ENCODE measurements at places on chromosomes 3 and 15. TPM values are rescaled to one million over a fixed set of nuclear protein-coding genes. Genes with fewer than 3 reads are reported as not detected.
A peak's percentile ranks its signal among the peaks of the same experiment; 100 is the strongest.

GRCh38 chr3:127482216-127483004 is 108.1 kb downstream of the TPRA1 start:
- DNase-seq: no peak

TNIK gene
- 24.1 TPM for total RNA-seq

GRCh38 chr3:182962166-182962565 is 18.2 kb downstream of the DCUN1D1 start:
- DNase-seq: no peak

HCLS1 gene
- 1.6 TPM for total RNA-seq

TP53BP1 gene
- 54.1 TPM for total RNA-seq

DUOXA2 gene
- total RNA-seq: not detected

GRCh38 chr15:40258544-40258943 is 19.7 kb downstream of the PAK6 start:
- DNase-seq: no peak

GRCh38 chr3:52286777-52287110 is 884 bp upstream of the GLYCTK start:
- DNase-seq: no peak

RETNLB gene
- not detected for total RNA-seq

- DNase-seq: no peak
Observed at GRCh38 chr3:152060701-152061100, 187.3 kb downstream of the SUCNR1 start.

DNA sequence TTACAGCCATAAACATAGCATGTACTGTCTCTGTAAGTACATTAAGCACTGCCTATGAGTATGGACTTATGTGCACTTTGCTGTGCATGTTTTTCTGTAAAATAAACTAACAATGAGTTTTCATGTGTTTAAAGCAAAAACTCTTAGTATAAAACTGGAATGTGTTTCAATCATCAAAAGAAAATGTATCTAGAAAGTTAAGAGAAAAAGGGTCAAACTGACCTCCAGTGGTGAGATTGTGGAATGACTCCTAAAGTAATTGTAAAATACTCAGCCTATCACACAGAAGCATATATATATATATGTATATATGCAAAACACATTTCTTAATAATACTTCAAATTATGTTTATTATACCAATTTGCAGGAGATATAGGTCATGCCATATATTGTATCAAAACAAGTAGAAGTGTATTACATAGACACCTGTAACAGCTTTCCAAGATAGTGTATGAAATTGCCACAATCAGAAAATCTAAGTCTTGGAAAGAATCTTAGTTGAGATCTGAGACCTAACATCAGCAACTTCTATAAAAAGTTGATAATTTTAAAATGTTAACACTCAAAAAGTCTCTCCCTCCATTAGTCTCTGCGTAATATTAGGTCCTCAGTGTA is 199.6 kb downstream of the FMN1 start:
- peak; percentile 21 for DNase-seq

C15orf62 gene
- total RNA-seq: 0.10 TPM

DNA sequence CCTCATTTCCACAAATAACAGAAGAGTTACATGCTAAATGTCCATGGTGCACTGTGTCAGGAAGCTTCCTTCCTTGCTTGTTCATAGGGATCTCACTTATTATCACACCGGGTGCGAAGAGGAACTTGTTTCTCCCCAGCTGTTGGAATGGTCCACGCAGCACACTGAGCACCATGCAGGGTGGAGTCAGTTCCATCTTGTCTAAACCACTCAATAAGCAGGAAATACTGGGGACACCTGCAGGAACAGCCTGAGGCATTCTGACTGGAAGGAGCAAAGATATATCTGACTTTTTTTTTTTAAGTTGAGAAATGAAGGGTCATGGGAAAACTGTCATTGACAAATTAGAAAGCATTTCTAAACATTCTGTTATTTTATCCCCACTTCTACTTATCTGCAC is 70.0 kb upstream of the WDR72 start:
- no peak for DNase-seq

ZNF80 gene
- total RNA-seq: 0.12 TPM

DNA sequence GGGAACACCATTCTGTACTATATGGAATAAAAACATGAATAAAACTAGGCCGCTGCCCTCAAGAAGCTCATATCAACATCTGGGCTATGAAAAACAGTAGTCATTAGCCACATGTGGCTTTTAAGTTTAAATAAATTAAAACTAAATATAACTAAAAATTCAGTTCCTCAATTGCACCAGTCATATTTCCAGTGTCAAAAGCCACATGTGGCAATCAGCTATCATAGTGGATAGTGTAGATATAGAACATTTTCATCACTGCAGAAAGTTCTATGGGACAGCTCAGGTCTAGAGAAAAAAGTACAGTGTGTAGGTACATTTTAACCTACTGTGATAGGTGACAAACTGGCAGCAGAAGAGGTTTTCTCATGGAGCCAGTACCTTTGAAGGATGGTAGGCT is 261.4 kb downstream of the FOXP1 start:
- no peak for DNase-seq

DNA sequence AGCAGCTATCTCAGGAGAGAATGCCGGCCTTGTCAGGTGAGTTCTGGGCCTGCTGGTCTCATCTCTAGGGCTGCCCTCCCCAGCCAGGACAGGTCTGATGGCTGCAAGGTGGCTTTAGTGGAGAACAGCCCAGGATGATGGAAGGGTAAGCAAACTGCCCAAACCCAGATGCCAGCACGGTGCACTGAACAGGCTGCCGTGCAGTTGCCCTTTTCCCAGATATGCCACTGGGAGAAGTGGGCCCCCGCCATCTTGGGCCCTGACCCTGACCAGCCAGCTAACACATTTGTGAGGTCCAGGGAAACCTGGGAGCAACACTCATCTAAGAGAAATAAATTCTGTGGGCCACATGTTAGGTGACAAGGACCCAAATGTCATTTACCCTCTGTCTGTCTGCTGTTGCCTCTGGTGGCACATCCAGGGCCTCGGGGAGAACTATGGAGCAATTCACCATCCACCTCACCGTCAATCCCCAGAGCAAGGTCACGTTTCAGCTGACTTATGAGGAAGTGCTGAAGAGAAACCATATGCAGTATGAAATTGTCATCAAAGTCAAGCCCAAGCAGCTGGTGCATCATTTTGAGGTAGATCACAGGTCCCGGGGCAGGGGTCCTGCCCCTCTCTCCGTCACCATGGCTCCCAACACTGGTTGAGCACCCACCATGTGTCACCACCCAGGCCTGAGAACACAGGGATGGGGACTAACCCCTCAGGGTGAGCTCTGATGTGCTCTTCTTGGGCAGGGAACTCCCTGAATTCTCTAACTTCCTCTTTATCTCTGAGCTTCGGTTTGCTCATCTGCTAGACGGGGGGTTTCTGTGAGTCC is 1.8 kb downstream of the ITIH1 start:
- no peak for DNase-seq

DNA sequence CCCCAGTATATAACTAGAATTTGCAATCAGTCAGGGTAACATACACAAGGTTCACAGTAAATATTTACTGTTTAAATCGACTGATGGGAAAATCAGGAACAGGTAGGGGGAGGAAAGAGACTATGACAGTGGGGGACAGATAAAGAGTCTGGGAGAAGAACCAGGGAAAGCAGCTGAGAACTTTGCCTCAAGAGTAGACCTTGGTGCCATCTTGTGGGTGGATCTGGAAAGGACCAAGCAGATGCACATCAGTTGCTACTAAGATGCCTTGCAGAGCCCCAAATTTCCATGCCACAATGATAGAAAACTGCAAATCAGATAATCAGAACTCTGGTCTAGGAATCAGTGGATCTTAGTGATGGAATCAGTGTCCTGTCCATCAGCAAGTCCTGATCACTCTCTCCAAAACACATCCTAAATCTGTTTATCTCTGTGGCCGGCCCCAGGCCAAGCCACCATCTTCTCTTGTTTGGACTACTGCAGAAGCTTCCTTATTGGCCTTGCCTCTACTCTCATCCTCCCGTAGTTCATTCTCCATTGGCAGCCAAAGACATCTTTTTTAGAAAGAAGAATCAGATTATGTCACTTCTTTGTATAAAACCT is 62.7 kb downstream of the PDE8A start:
- DNase-seq: peak; percentile 28

- no peak for DNase-seq
Observed at GRCh38 chr3:10193692-10194327, 29.1 kb downstream of the IRAK2 start.

PATL2 gene
- total RNA-seq: 1.2 TPM

- DNase-seq: no peak
Observed at GRCh38 chr3:108528459-108529252, 18.3 kb upstream of the MYH15 start.

DNA sequence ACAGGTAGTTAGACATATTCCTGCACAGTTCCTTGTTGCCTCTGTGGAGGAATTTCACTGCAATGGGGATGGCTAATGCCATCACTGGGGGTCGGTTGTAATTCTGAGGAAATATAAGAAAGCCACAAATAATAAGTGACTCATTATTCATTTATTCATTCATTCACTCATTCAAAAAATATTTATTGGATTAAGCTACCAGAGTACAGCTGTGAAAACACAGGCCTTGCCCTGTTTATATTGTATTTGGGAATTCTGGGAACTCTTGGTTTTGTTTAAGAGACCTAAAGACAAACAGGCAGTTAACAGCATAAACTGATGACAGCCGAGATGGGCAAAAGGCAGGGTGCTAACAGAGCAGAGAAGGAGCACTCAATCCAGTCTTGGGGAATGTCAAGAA is 23.6 kb downstream of the PTX3 start:
- no peak for DNase-seq

ZPLD1 gene
- total RNA-seq: not detected

DNA sequence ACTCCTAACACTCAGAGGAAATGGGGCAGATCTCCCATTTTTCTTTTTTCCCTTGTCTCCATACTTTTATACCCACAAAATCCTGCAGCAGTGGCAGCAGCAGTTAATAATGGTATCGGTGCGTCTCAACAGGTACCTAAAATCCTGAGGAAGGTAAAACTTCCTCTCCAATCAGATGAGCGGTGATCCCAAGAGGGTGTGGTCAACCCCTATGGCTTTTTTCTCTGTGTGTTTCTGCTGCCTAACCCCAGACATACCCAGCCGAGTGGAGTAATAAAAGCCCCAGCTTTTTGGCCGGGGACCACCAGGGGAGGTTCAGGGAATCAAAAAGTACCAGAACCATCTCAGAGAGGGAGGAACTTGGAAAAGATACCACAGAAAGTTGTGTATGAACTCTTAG is 9.1 kb downstream of the GK5 start:
- no peak for DNase-seq

GRCh38 chr3:41726891-41727290 is 235.0 kb downstream of the ULK4 start:
- DNase-seq: no peak

TGM5 gene
- total RNA-seq: not detected

- no peak for DNase-seq
Observed at GRCh38 chr3:172541945-172542488, 18.8 kb upstream of the TNFSF10 start.

DGKG gene
- total RNA-seq: 4.8 TPM

- DNase-seq: no peak
Observed at GRCh38 chr3:196962108-196962929, 6.3 kb downstream of the PIGZ start.

SLC22A13 gene
- 0.47 TPM for total RNA-seq

CHAC1 gene
- 58.9 TPM for total RNA-seq

DNA sequence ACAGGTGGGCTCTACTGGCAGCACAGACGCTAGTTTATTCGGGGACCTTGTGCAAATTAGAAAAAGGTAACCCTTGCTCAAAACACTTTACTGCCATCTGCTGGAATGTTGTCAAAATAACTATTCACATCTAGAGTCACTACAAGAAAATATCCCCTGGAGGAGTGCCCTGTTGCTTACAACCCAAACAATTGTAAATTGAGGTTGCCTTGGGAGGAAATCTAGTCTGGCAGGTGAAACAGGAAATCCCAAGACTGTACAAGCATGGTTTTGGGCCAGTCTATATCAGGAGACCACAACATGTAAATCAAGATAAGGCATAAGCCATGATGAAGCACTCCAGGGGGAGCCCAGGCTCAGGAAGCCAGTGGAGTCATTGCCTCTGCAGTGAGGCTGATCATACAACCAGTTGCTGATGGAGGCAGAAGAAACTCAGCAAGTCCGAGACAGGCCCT is 136.8 kb upstream of the ACP3 start:
- peak; percentile 34 for DNase-seq

GRCh38 chr3:24615177-24615576 is 120.5 kb upstream of the THRB start:
- no peak for DNase-seq

- DNase-seq: no peak
Observed at GRCh38 chr15:31265090-31265870, 61.4 kb upstream of the KLF13 start.
